ENCODE measurements at places on chromosomes 6 and 20. TPM values are rescaled to one million over a fixed set of nuclear protein-coding genes. Genes with fewer than 3 reads are reported as not detected.

PPP1R14C gene
- 11.1 TPM for polyA plus RNA-seq

LY6G6F gene
- polyA plus RNA-seq, result 0.41 TPM

TFAP2C gene
- polyA plus RNA-seq, result 1.4 TPM

EYS gene
- 2.8 TPM for polyA plus RNA-seq

TGIF2 gene
- polyA plus RNA-seq, result 24.0 TPM

MYH7B gene
- 24.3 TPM for polyA plus RNA-seq

RAET1E gene
- 0.30 TPM for polyA plus RNA-seq

GJA1 gene
- 81.2 TPM for polyA plus RNA-seq

KCNK16 gene
- polyA plus RNA-seq, result not detected

TBXT gene
- polyA plus RNA-seq, result 0.26 TPM
